ENCODE measurements at places on chromosomes 2 and 18.
A peak's percentile ranks its signal among the peaks of the same experiment; 100 is the strongest.

- no peak for DNase-seq
These were observed 141.4 kb downstream of the SCG2 start for GRCh38 chr2:223460774-223461211.

DNA sequence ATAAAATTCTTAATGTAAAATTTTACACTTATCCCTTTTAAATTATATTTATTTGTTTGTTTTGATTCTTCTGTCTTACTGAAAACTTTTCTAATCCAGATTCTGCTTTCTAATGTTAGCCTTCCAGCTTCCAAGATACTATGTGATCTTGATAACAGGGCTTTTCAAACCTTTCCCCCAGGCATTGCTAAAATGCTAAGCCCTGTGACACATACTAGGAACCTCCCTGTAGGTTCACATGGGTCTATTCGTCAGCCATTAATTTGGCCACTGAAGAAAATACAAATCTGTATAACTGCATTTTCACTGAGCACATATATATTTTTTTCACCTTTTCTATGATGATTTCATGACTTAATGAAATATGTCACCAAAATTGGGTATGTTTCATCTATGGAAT, 92.8 kb upstream of the MAP4K3 start:
- no peak for DNase-seq

- DNase-seq: no peak
These were observed 4.9 kb upstream of the IL1B start for GRCh38 chr2:112841295-112842044.

GRCh38 chr2:133459590-133459989, 108.7 kb downstream of the NCKAP5 start:
- no peak for DNase-seq

DNA sequence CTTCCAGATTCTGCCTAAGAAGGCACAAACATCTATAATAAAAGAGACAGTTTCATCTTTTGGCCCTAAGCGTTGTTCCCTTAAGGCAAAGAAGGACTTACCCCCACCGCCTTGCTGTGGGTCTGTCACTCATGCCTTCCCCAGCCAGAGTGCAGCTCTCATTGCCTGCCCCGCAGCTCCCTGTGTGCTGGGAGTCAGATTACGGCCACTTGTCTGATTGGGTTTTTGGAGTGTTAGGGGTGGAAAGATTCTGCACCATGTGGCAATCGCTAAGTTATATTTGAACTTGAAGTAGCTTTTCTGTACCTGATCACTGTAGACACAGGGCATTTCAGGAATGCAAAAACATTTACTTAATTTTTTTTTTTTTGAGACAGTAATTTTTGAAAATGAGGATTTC, at the start of gene AQP4:
Gene AQP4 (minus strand): TSS at position 151 of the 400 bp plus-strand sequence. CDS start 18 bp downstream, at position 133.
- DNase-seq: no peak

GRCh38 chr2:156110890-156111289, 221.6 kb downstream of the NR4A2 start:
- DNase-seq: peak; percentile 5

- no peak for DNase-seq
These were observed 20.3 kb downstream of the KCNK3 start for GRCh38 chr2:26712486-26713465.

GRCh38 chr2:69253611-69254301, 133.3 kb downstream of the GFPT1 start:
- DNase-seq: no peak

DNA sequence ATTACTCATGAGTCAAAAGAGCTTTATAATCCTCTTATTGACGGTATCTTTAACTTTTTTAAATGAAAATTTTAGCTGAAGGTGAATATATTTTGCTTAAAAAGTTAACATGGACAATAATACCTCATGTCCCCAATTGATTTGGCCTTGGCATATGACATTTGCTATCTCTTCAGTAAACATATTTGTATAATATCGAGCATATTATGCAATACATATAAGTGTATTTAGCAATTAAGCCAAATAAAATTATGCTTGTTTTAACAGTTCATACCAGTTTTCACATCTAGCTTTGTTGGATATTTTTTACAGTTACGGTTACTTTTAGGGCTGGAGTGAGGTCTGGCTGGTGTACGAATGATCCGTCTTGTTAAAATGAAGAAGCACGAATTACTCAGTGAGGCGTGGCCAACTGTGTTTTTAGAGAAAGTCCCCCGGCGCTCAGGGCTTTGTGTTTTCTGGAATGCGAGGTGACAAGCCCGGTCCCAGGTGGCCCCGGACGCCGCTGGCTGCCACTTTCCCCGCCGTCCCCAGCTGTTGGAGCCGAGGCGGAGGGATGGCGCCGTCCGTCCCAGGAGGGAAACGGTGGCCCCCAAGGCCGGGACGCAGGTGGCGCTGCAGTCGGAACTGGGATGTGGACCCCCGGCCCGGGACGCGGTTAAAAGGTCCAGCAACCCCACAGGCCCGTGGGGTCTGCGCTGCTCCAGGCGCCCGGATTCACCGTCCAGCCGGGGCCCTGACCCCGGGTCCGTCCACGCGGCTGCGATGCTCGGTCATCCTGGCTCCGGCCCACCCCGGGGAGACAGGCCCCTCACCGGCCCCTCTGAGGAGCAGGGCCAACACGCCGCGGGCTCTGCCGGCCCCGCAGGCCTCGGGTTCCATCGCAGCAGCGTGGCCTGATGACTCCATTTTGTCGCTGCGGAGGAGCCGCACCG, 41.3 kb downstream of the TMEM18 start:
- no peak for DNase-seq

DNA sequence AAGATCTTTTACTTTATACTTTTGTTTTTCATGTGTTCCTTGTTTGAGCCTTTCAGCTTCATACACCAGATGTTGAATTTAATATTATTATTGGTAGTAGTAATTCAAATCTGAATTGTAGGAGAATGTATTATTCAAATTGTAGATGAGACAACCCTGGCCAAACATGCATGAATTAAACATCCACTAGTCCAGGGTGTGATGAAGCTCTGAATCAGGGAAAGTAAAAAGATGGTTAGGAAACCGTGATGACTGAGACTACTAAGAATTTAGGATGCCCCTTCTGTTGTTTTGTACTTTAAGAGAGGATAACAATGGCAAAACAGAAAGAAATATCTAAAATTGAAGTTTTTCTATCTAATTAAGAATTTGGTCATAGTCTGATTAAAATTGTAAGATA, 227.8 kb upstream of the CDH2 start:
- no peak for DNase-seq

DNA sequence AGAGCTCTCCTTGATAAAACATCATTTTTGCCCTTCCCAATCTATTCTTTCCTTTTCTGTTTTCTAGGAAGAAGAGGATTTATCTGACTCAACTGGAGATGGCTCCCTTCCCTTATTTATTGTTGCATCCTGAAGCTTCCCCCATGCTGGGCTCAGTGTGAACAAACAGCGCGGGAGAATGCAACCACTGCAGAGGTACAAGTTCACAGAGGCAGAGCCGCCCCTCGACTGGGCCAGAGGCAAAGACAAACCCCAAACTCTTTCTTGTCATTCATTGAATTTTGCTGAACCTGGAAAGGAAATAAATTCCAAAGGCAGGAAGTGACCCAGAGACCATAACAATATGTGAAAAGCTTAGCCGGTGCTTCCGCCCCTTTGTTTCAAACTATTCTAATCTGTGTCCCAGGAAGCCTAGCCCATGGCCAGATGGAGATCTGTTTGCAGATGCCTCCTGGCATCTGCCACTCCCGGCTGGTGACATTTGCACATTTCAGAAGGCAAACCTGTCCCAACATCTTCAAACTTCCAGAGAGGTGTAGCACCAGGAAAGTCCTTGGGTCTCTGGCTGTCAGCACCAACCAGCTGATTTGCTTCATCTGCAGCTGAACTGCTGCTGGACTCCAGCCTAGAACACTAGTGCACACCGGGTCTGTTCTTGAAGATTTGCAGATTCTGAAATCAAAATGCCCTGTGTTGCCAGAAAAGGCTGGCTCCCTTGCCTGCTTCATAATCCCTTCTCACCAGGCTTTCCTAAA, 79.4 kb upstream of the MAP4K3 start:
- DNase-seq: no peak

DNA sequence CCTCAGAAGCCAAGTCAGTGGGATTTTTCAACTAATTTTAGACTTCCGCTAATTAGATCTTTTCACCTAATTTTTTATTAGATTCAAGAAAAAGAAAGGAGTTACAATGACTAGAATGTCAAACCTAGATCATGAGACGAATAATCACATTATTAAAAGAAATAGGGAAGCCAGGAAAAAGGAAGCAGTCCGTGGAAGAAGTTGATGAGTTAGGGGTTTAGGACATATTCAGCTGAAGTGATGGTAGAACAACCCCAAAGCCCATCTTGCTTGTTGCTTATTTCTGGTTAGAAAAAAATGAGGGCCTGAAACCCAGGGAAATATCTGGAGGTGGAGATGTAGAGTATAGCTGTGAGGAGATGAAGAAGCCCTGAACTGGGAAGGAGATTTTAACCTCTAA, 8.0 kb downstream of the KLF7 start:
- DNase-seq: no peak

DNA sequence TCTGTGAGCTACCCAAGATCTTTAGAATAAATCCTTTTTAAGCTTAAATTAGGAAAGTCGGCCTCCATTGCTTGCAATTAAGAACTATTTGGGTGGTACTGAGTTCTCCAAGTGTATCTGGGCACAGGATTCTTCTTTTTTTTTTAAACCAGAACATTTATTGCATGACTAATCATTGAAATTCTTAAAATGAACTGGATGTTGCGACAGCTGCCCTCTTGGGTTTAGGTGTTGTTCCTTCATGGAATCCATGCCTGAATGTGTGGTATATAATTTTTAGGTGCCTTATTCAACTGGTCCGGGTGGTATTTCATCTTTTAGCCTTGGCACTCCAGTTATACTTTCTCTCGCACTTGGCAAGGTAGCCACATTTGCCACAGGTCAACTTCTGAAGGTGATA, 14.5 kb upstream of the KCNK3 start:
- DNase-seq: no peak

DNA sequence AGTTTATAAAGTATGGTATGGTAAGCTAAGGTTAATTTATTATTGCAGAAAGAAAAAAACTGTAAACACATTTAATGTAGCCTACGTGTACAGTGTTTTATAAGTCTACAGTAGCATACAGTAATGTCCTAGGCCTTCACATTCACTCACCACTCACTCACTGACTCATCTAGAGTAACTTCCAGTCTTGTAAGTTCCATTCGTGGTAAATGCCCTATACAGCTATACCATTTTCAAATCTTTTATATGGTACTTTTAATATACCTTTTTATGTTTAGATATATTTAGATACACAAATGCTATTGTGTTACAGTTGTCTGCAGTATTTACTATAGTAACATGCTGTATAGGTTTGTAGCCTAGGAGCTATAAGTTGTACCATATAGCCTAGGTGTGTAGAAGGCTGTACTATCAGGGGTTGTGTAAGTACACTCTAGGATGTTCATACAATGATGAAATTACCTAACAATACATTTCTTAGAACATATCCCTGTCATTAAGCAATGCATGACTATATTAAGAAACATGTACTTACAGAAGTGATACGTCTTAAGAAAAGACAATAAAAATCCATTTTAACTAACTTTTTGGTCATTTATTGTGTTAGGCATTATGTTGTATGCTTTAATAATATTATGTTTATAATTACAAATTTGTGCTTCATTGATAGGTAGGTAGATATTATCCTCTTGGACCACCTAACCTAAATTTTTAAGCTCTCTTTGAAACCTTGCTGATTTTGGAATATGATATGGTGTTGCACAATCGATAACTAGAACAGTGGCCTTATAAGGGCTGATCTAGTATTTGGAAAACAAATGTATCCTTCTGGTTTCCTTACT, 51.9 kb downstream of the VRK2 start:
- no peak for DNase-seq

- DNase-seq: no peak
These were observed 155.5 kb downstream of the TCF4 start for GRCh38 chr18:55432307-55433040.

GRCh38 chr2:145652036-145652435, 1132.1 kb upstream of the ZEB2 start:
- DNase-seq: no peak

DNA sequence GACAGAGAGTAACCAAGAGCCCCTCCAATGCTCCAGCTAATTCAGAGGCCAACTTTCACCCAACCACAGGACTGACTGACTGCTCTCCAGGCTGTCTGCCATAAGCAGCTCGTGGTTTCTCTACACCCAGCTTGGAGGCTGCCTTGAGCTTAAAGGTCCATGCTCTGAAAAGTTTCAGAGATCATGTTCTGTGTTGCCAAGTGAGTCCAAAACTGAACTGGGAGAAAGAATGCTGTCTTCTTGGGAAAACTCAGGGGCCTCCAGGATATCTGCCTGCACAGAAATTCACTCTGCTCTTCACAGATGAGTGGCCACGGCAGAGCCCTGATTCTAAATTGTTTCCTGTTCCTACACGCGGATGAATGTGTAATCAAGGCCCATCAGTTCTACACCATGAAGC, 51.1 kb downstream of the LPIN2 start:
- DNase-seq: no peak

DNA sequence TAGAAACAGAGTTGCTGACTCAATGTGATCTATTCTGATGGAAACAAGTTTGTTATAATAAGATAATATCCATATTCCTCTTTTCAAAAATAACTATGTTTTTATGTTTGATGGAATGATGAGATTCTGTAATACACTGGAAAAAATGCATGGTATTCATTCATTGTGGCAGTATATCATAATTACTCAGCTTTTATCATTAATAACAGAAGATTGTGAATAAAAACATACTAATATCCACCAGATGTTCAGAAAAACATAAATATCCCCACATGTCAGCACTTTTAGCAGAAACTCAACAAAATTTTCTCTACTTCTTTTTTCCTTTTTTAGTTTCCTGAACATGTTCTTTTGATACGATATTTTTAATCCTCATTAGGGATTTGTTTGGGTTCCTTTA, 130.9 kb upstream of the CAVIN2 start:
- DNase-seq: no peak

DNA sequence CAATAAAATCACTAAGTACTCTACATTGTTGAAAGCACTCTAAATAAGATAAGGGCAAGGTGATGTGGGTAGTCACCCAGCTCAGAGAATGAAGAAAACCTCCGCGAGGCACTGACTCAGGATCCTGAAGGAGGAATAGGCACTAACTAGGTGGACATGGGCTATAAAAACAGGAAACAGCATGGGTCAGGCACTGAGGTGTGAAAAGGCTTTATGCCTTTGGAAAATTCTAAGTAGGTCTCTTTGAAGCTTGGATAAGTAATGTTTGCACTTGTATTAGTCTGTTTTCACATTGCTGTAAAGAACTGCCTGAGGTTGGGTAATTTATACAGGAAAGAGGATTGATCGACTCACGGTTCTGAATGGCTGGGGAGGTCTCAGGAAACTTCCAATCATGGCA, 161.6 kb downstream of the EPHA4 start:
- no peak for DNase-seq

- DNase-seq: no peak
These were observed 50.3 kb upstream of the PKDCC start for GRCh38 chr2:41997561-41997960.

- DNase-seq: no peak
These were observed 186.6 kb downstream of the PDE11A start for GRCh38 chr2:177885828-177886466.

Measured in memory B cell (primary cell).